ENCODE measurements at places on chromosomes 12 and 14. TPM values are rescaled to one million over a fixed set of nuclear protein-coding genes. Genes with fewer than 3 reads are reported as not detected.
A peak's percentile ranks its signal among the peaks of the same experiment; 100 is the strongest.

DNA sequence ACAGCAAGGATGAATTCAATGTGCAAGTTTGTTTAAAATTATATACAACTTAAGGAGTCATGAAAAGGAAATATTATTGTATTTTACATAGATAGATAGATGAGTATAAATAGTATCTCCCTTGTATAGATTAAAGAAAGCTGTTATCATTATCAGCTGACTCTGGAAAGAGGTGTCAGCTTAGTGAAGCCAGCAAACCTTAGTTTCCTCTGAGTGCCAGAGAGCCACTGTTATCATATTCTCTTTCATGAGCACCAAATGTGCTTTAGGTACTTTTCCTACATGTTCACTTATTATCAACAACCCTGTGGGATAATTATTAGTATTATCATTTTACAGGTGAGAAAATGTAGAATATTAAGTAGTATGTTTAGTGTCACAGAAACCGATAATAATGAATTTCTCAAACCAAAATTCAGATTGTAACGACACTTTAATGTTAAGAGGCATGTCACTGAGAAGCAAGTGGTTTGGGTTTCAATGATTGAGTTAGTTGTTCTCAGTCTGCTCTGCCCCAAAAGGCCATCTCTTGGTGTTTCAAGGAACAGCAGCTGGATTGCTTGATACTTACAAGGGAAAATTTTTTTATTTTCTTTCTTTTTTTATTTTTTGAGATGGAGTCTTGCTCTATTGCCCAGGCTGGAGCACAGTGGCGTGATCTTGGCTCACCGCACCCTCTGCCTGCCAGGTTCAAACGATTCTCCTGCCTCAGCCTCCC, 53.7 kb downstream of the PLEKHA5 start:
- no peak for DNase-seq

DNA sequence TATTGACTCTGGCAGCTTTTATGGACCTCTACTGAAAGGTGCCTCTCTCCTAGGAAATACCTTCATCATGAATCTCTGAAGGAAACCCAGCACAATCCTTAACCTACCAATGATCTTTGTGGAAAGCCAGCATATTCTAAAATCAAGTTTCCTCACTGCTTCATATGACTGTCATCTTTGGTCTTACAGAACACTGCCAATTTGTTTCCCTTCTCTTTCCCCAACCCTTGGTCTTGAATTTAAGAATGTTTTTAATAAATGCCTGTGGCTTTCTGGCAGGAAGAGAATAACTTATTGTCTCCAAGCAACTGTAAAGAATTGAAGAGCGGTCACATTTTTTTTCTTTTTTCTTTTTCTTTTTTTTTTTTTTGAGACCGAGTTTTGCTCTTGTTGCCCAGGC, 427.6 kb downstream of the IPO8 start:
- no peak for DNase-seq

Gene GDF3
- not detected for total RNA-seq

Gene ARHGEF25
- total RNA-seq: 13.0 TPM

GRCh38 chr12:123433615-123434014, 2.9 kb downstream of the RILPL2 start:
- DNase-seq: no peak

- no peak for DNase-seq
These were observed 80.8 kb upstream of the C12orf71 start for GRCh38 chr12:27163048-27163715.

- DNase-seq: no peak
These were observed 73.2 kb upstream of the EGLN3 start for GRCh38 chr14:34023824-34024767.

Gene AQP2
- not detected for total RNA-seq

DNA sequence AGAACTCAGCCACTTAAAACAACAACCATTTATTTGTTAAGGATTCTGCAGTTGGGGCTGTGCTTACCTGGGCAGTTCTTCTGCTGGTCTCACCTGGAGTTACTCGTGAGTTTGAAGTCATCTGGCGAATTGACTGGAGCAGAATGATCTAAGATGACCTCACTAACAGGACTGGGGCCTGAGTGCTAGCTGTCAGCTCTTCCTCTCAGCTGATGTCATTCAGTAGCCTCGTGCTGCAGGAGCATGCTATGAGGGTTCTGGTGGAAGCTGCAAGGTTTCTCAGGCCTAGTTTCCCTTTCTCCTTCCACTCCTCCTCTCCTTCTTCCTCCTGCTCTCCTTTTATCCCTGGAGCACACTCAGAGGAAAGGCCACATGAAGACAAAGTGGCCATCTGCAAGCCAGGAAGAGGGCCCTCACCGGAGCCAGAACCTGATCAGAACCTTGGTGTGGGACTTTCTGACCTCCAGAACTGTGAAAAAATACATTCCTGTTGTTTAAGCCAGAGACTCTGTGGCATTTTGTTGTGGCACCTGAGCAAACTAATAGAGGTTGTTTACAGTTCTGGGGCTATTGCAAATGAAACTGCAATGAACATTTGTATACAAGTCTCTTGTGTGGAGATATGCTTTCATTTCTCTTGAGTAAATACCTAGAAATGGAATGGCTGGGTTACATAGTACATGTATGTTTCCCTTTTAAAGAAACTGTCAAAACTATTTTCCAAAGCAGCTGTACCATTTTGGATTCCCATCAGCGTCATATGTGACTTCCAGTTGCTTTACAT, 21.9 kb upstream of the MAP3K9 start:
- DNase-seq: no peak

DNA sequence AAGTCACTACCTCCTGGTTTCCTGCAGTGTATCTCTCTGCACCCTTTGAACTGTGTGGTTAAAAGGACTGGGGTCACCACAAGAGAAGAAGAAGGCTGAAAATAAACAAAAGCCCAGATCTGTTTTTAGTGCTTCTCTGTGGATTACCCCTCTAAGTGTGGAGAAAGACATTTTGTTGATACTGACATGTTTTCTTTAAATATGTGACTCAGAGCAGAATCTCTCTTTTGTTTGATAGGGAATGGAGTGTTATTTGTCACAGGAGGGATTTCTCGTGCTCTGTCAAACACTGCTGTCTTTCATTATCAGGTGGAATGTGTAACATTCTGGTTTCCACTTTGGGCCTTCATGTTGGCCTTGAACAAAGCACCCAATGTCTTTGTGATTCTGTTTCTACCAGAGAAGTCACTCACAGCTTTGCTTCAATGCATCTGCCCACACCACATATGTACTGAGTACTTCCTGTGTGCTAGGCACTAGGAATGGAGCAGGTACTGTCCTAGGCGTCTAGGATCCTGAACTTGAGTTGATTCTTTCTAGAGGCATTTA, 82.1 kb downstream of the PLXNC1 start:
- DNase-seq: no peak

Gene RPL10L
- not detected for total RNA-seq

Gene GLT1D1
- 0.68 TPM for total RNA-seq

GRCh38 chr12:67797185-67797741, 148.7 kb downstream of the DYRK2 start:
- peak; percentile 69 for DNase-seq

DNA sequence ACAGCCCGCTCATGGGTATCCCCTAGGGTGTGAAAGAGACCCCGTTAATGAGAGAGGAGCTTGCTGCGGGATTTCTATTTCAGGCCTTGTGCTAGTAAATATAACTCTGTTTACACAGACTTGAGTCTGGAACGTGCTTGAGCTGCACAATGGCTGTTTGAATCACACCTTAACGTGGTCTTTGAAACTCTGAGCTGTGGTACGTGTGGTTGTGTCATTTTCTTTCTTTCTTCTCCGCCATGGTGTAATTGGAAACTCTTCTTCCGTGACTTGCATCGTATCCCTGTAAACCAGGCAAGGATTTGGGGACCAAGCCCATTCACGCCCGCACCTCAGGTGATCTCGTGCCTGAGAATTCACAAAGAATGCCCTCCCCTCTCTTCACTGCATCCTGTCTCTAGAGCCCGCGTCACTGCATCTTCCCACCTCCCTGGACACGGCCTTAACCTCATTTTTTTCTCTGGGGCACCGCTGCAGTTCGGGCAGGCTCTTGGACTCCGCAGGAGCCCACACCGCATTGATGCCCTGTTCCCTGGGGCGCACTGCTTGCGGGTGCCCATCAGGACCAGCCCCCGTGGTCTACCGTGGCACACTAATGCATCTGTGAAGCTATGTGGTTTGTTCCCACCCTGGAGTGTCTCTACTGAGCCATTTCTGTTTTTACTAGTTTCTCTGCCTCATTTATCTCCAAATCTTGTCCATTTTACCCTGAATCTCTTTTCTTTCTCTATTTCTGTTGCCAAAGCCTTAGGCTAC, 78.4 kb upstream of the PARP11 start:
- DNase-seq: no peak

- DNase-seq: no peak
These were observed 148.8 kb upstream of the SFSWAP start for GRCh38 chr12:131561891-131562684.

Gene SARNP
- 50.2 TPM for total RNA-seq

- DNase-seq: no peak
These were observed 10.0 kb upstream of the GPRC5A start for GRCh38 chr12:12881151-12881909.

GRCh38 chr14:103427485-103428443, 42.5 kb downstream of the MARK3 start:
- no peak for DNase-seq

Gene RNASE4
- 11.9 TPM for total RNA-seq
